Effector memory CD8-positive, alpha-beta T cell (primary cell): ENCODE measurements at places on chromosomes 4 and X.

GRCh38 chrX:23736030-23736429 lies 7.0 kb downstream of the ACOT9 start:
- no peak overlapping the region for H3K4me3 ChIP-seq
- no peaks in the 10 kb centered on the region for H3K27me3 ChIP-seq
- no peak overlapping the region for H3K27ac ChIP-seq
- DNase-seq: no peak
- peaks cover 10% of the 10 kb centered on the region for H3K4me1 ChIP-seq

- no peak for DNase-seq
- H3K27me3 ChIP-seq: no peaks in the 10 kb centered on the region
- no peak overlapping the region for H3K27ac ChIP-seq
- no peaks in the 10 kb centered on the region for H3K36me3 ChIP-seq
- H3K4me3 ChIP-seq: no peak overlapping the region
These were observed 385.6 kb upstream of the ADGRL3 start for GRCh38 chr4:60814549-60814948.

GRCh38 chrX:100913111-100913510 lies 15.6 kb downstream of the XKRX start:
- no peaks in the 10 kb centered on the region for H3K36me3 ChIP-seq
- H3K4me1 ChIP-seq: no peaks in the 10 kb centered on the region
- no peak overlapping the region for H3K27ac ChIP-seq
- no peaks in the 10 kb centered on the region for H3K27me3 ChIP-seq

- H3K4me3 ChIP-seq: no peak overlapping the region
- no peaks in the 10 kb centered on the region for H3K4me1 ChIP-seq
- no peak for DNase-seq
- peaks cover 20% of the 10 kb centered on the region for H3K27me3 ChIP-seq
- H3K36me3 ChIP-seq: no peaks in the 10 kb centered on the region
These were observed 11.5 kb upstream of the SRPX start for GRCh38 chrX:38232079-38232686.

- H3K27me3 ChIP-seq: peaks cover 19% of the 10 kb centered on the region
- H3K4me1 ChIP-seq: no peaks in the 10 kb centered on the region
- H3K27ac ChIP-seq: no peak overlapping the region
- H3K4me3 ChIP-seq: no peak overlapping the region
- H3K36me3 ChIP-seq: no peaks in the 10 kb centered on the region
- no peak for DNase-seq
These were observed 47.6 kb upstream of the PRSS12 start for GRCh38 chr4:118400356-118400755.
